ENCODE measurements at places on chromosomes 4 and X.

DNA sequence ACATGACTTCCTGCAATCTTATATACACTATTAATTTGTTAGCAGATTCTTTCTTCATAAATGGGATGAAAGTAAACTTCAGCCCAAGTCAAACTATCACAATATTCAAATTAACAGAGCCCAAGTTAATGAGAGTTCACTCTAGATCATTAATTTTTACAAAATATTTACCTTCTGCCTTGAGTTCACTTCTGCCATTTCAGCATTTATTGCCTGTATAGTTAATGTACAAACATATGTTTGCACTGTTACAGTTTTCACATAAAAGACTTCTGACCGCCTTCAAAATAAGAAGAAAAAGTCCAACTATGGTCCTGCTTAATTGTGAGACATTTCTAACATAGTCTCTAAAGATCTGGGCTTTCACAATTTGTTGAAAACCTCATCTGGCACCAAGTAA lies 46.9 kb downstream of the GPC3 start:
- no peak for DNase-seq

DNA sequence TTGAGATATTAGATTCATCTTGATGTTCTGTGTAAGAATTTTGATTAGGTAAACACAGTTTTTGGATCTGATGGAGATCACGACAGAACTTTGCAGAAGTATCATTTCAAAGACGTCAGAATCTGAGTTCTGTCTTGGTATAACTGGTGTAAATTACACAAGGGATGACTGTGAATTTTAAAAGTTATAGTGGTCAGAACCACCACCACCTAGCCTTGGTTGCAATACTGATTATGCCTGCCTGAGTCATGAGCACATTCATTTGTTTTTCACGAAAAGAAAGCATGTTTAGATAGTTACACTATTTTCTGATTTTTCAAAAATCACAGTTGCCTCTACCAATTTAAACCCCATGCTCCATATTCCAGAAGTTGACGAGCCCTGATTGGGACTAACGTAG lies 54.8 kb downstream of the ZFX start:
- no peak for DNase-seq

- DNase-seq, result peak; percentile 36
Observed at GRCh38 chrX:118569676-118570075, 74.1 kb downstream of the DOCK11 start.

GRCh38 chrX:49163555-49164419 lies 1.2 kb downstream of the MAGIX start:
- peak; percentile 81 for DNase-seq

DNA sequence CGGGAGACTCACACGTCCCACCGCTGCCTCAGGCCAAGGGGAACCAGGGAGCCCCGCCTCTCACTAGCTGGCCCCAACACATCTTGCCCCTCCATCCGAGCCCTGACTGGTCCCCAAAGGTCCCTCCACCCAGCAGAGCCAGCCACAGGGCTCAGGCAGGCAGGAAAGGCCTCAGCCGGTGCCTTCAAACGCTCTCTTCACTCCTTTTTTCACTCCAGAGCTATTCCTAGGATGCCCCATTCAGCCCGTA lies 1.5 kb upstream of the ARHGAP4 start:
- DNase-seq, result no peak

Measured in T-helper 2 cell treated with Interferon-gamma antibody and Interleukin-4, amounts not matched to agents 5 μg/mL and 100 μg/mL, for 36 hours (primary cell).